ENCODE measurements at places on chromosomes 1 and 21. TPM values are rescaled to one million over a fixed set of nuclear protein-coding genes. Genes with fewer than 3 reads are reported as not detected.

- DNase-seq: peak; percentile 75
Observed at GRCh38 chr1:65001231-65001792, 35.0 kb upstream of the JAK1 start.

- no peak for DNase-seq
Observed at GRCh38 chr1:217626321-217626720, 4.6 kb downstream of the GPATCH2 start.

DNA sequence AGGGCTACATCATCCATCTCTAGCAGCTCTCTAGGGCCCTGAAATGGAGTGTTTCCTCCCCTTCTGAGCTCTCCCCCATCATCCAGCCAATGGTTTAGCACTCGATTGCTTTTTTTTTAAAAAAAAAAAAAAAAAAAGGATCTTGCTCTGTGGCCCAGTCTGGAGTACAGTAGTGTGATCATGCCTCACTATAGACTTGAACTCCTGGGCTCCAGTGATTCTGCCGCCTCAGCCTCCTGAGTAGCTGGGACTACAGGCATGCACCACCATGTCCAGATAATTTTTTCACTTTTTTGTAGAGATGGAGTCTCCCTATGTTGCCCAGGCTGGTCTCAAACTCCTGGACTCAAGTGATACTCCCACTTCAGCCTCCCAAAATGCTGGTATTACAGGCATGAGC is 12.1 kb upstream of the ITPKB start:
- no peak for DNase-seq

The WRAP73 gene
- total RNA-seq: 37.1 TPM

GRCh38 chr1:227134686-227135314 is 183.5 kb downstream of the CDC42BPA start:
- DNase-seq: no peak

DNA sequence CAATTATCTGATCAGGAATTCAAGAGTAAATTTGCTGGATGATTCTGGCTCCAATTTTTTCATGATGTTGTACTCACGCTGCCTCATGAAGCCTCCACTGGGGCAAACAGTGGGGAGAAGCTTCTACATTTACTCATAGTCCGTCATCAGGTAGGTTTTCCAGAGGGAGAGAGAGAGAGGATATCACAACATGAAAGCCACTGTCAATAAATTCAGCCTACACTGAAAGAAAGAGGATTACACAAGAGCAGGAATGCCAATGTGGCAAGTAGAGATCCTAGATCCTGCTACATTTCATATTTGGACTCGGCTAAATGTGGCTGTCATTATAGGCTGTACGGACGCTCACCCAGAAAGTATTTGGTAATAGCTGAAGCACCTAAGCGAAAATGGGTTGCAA is 819.9 kb downstream of the BRINP3 start:
- DNase-seq: no peak

GRCh38 chr1:109975718-109976117 is 8.8 kb upstream of the AHCYL1 start:
- DNase-seq: no peak

DNA sequence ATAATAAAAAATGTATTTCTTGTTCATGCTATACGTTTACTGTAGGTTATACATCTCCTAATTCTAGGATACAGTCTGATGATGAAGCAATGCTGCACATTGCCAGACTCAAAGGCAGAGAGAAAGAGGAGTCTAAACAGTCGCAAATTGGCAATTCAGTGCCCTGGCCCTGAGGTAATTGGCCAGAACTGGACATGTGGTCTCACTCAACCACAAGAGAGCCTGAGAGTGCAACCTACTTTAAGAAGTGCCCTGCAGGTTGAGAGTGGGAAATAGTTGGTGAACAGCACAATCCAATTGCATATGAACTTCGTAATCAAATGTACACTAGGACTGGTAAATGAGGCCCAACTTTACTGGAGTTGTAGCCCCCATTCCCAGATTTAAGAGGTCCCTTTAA is 5.0 kb upstream of the SLC35A3 start:
- no peak for DNase-seq

The S100A7 gene
- total RNA-seq: not detected

- peak; percentile 62 for DNase-seq
Observed at GRCh38 chr1:1020415-1021009, 592 bp downstream of the AGRN start.

The RERE gene
- 146 TPM for total RNA-seq

The FCGR3A gene
- total RNA-seq: 1.3 TPM

GRCh38 chr1:204602111-204602579 is 83.4 kb downstream of the LRRN2 start:
- DNase-seq: no peak

DNA sequence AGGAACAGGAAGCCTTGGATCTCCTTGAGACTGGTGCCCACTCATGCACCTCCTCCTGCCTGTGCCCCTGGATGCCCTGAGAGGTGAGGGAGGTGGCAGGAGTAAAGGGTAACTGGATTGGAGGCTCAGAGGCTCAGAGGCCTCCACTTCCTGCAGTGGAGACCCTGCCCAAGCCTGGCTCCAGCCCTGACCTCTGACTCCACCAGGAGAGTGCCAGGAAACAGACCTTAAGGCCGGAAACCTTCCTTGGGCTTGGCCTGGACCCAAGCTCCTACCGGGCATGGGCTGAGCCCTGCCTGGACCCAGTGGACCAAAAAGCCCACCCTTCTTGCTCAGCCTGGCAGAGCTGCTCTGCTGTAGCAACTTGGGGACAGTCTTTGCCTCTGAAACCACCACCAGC is 15.0 kb upstream of the CELA3B start:
- DNase-seq: no peak

The CFAP141 gene
- not detected for total RNA-seq

DNA sequence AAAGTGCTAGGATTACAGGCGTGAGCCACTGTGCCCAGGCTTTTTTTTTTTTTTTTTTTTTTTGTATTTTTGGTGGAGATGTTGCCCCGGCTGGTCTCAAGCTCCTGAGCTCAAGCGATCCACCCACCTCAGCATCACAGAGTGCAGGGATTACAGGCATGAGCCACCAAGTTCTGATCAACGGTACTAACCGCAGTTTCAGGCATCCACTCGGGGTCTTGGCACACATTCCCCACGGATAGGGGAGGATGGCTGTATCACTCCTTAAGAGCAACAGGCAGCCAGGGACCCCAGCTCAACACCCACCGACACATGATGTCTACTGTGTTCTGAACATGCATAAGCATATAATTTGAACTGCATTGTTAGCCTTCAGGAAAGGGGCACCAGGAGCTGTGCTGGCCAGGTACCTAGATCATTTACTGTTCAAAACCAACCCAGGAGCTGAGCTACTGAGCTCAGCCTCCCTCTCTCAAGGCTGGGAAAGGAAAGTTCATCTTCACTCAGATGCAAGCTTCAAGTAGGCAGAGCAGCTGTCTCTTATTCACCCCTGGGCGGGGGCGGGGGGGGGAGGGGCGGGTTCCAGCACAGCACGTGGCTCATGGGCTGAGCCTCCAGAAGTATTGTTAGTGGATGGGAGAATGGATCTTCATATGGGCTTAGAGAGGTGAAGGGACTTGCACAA is 24.7 kb downstream of the CAPZB start:
- no peak for DNase-seq

DNA sequence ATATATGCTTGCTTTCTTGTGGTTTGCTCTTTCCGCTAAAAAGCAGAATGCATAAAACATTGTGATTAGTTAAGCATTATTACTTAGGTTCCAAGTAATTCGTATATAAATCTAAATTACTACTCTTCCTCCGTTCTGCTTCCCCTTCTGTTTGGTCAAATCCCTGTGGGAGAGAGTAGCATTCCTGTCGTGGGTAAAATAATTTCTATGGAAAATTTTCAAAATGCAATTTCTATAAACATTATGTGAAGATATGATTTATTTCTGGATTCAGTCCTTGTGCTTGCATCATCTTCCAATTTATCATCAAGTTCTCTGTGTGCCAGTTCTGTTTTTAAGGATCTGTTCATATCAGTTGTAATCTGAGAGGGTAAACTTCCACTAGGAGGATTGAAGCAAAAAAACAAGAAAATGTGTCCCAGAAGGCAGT is 7.2 kb upstream of the WARS2 start:
- DNase-seq: no peak

GRCh38 chr1:233714631-233715217 is 100.8 kb downstream of the KCNK1 start:
- no peak for DNase-seq

DNA sequence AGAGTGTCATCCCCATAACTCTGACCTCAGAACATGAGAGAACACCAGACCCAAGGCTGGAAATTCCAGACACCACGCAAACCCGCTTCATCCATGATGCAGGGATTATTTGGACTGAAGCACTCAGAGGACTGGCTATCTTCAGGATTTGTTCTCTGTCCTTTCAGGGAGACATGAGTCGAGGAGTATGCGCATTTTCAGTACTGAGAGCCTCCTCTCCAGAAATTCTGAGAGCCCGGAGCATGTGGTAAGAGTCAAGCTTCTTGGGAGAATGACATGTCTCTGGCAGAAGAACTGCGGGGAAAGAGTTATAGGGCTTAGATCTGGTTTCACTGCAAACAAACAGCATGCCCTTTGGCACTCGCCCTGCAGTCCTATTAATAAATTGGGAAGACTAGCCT is 6.9 kb downstream of the LAX1 start:
- DNase-seq: no peak

The ADAM30 gene
- total RNA-seq: not detected

DNA sequence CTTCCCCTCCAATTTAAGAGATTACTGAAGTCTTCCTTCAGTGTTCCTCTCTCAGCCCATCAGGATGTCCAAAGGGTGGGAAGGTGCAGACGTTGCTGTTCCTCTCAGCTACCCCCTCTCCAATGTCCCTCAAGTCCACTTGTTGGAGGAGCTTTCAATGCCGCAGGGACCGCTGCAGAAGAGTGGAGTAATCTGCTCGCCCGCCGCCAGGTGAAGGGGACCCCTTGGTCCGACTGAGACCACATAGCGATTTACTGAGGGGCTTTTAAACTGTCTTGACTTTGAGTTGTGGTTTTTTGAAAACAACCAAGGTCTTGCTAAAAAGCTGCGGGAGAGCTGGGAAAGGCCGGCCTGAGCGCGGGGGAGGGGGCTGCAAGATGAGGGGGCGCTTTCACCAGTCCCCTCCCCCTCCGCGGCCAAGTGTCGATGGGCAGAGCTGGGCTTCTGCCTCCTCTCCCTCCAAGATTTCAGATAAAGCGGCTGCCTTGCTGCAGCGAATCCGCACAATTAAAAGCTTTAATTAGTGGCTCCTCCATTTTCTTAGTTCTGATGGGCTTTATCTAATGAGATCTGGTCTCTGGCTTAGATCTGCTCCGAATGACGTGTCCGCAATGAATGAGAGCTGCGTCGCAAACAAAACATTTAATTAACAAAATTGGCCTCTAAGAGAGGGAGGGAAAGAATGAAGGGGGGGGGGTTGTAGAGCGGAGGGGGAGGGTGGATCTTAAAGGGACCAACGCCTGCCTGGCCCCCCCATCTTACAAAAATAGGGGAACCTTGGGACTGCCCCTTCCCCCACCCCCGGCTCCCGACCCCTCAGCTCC is 5.9 kb downstream of the LMO4 start:
- peak; percentile 31 for DNase-seq

- no peak for DNase-seq
Observed at GRCh38 chr1:163273766-163274441, 47.9 kb upstream of the NUF2 start.

GRCh38 chr1:67942274-67942673 is 108.2 kb downstream of the DIRAS3 start:
- no peak for DNase-seq
